WERI-Rb-1 (cell line): ENCODE measurements at places on chromosomes 3 and 15.

DNA sequence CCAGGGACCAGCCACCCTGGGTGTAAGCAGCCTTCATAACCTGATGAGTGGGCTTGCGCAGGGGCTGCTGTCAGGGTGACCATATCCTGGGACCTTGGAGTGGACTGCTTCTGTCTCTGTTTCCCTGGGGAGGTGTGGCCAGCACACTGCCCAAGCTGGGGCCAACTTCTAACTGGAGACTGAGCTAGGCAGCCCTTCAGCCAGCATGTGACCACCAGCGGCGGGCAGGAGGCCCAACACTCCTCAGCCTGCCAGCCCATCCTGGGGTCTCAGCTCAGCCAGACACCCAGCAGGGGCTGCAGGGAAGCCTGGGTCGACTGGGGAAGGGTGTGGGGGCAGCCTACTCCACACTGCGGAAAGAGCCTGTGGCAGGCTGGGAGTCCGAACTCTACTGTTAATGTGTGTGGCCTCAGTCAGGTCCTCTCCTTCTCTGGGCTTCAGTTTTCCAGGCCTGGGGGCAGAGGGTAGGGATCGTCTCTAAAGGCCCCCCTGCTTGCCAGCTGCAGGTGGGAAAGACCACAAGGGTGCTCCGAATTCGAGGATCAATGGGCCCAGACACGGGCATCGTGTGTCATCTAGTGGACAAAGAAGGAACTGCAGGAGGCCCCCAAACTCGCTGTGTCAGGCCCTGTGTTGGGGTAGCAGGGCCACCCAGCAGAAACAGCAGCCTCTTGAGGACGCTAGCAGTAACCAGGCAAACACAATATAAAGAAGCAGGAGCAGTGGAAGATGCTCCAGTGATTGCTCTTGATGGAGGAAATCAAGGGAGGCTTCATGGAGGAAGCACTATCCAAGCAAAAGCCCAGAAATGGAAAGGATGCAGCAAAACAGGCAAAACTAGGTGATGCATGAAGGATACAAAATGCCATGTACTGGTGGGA lies 2.0 kb upstream of the SEMA3G start:
- DNase-seq: peak; percentile 76

DNA sequence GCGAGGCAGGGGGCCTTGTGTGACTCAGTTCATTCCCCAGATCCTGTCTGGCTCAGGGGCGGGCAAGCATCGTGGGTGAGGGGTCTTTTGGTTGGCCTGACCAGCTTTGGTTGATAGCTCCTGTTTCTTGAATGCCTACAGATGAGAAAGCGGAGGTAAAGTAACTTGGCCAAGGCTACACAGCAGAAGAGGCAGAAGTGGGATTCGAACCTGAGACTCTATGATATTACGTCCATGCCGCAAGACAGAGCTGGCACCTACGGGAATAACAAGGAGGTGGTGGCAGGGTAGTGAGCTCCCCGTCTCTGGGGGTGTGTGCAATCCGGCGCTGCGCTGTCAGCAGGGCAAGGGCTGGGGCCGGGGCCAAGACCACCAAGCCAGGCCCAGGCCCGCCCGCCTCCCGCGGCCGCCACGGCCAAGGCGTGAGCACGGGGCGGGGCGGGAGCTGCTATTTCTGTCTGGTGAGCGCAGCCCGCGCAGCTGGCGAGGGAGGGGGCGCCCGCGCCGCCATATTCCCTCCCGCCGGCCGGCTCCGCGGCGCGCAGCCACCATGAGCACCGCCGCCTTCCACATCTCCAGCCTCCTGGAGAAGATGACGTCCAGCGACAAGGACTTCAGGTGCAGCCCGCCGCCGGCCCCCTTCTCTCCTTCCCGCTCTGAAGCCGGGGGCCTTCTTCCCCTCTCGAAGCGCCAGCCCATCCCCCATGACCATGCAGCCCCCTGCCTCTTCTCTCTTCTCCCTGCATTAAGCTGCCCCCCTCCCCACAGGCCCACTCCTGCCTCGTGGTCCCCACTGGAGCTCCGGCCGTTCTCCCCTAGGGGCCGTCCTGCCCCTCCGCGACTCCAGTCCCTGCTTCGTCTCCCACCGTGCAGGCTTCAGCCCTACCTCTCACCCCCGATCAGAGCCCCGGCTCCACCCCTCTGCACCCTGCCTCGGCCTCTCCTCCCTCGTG lies at the start of gene CAND2:
CAND2 (plus strand) TSS at position 510 of the 953 bp plus-strand sequence; CDS start at position 551, 41 bp downstream.
- DNase-seq: peak; percentile 66

DNA sequence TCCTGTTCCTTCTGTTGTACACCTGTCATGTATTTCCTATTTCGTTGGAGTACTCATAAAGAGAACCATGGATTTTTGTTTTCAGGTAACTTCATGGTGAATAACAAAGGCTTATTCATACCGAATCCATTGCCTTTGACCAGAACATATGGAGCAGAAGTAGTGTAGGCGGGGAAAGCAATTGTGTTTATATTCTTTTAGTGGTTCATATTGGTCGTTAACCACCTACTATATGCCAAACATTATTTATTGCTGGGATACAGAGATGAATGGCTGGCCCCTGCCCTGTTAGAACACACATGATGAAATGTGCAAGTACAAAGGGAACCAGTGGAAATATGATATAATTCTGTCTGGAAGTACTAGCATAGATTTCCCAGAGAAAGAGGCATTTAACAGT lies 9.8 kb downstream of the RPUSD2 start:
- no peak for DNase-seq

- DNase-seq: no peak
Observed at GRCh38 chr3:87855616-87856015, 203.2 kb downstream of the CGGBP1 start.

DNA sequence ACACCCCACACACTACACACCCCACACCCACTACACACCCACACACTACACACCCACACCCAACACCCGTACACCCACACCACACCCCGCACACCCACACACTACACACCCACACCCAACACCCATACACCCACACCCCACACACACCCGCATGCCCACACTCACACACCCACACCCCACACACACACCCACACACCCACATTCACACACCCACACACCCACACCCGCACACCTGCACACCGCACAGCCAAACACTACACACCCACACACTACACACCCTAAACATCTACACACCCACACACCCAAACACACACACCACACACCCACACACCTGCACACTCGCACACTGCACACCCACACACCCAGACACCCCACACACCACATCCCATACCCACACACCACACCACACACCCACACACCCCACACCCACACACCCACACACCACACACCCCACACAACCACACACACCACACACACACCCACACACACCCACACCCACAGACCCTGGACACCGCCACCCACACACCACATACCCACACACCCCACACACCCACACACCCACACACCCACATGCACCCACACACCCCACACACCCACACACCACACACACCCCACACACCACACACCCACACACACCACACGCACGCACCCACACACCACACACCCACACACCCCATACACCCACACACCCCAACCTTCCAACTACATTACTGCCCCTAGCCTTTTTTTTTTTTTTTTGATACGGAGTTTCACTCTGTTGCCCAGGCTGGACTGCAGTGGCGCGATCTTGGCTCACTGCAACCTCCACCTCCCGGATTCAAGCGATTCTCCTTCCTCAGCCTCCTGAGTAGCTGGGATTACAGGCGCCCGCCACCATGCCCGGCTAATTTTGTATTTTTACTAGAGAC lies 16.9 kb downstream of the CEP19 start:
- DNase-seq: no peak

GRCh38 chr3:9351709-9352126 lies 11.1 kb upstream of the THUMPD3 start:
- no peak for DNase-seq

DNA sequence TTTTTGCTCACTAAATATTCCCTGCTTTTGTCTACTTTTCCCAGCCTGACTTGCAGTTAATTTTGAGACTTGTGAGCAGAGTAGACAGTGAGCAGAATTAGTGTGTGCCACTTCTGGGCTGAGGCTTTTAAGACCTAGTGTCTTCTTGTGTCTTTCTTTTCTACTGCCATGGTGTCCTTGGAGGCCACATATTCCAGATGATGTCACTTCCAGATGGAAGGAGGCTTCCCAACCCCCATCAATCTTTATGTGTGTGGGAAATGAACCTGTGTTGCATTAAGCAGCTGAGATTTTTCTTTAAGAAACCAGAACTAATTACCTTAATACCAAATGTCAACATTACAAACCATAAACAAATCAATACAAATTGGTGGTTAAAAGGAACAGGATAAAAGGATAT lies 774.7 kb upstream of the ROBO1 start:
- DNase-seq: peak; percentile 33

DNA sequence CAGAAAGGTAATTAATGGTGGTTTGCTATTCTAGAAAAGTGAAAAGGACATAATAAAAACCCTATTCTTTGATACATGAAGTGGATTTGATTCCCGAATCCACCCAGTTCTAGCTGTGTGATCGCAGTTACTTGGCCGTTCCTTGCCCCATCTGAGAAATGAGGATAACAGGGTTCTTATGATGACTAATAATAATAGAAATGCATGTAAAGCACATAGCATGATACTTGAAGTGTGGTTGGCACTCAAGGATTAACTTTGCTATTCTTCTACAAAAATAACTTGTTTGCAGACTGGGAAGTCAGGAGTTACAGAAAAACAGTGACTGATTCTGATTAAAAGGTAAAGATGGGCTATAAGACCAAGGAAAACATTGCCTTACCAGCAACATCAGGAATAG lies 26.8 kb downstream of the PARL start:
- DNase-seq: no peak

- DNase-seq: no peak
Observed at GRCh38 chr3:144018776-144019175, 47.2 kb downstream of the DIPK2A start.

DNA sequence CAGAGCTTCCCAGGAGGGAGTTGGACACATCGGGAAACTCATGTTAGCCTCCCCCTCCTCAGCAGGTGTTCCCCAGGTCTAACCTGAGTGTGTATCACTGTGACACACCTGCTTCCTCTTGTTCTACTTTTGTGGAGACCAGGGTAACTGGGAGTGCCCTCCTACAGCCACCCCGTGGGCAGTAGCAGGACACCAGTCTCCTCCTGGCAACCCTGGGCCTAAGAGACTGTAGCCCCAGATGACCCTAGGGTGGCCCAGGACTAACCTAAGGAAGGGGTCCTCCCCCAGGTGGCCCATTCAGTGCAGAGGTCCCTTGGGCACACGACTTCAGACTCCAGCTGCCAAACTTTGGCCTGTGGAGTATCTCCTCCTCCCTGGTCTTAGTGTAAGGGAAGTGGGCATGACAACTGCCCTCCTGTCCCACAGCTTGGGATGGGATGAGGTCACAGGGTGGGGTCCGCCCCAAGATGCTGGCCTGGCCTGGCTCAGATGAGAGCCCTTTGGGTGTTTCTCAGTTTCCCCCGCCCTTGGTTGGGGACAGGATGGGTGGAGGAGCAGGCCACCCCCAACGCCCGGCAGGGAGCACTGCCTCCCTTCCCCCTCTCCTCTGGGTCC lies 4.8 kb downstream of the CSK start:
- no peak for DNase-seq

DNA sequence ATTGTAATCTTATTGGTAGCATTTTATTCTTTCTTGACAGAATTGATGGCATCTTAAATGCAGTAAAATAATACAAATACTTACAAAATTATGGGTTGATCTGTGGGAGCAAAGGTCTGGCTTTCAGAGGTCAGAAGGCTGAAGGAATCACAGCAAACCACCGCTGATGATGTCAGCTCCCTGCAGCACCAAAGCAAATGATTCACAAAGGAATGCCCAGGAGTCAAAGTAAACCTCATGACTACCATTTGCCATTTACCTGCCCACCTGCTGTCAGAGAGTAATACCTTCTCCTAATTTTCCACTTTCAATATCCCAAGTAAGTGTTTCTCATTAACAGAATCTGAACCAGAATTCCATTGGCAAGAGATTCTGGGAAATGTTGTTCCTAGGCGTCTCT lies 46.1 kb downstream of the CPA3 start:
- no peak for DNase-seq

- no peak for DNase-seq
Observed at GRCh38 chr15:65312400-65312916, 8.0 kb downstream of the RNU5B-1 start.

GRCh38 chr3:4411236-4411635 lies 55.8 kb downstream of the SUMF1 start:
- no peak for DNase-seq

- no peak for DNase-seq
Observed at GRCh38 chr3:43249405-43249804, 36.9 kb upstream of the SNRK start.

DNA sequence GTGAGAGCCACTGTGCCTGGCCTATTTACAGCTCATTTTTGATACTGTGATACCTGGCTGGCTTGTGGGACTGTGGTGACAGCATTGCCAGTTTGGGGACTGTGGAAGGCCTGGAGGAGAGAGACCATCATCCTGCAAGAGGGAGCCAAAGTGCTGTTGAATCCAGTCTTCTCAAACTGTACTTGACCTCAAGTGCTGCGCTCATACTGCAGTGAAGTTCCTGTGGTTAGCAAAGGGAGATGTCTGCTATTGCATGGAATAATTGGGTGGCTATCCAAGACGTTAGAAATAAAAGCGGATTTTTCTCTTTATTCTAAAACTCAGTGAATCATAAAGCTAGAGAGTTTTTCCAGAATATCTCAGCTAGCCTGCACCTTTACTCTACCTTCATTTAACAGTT lies 83.4 kb downstream of the CCK start:
- no peak for DNase-seq

DNA sequence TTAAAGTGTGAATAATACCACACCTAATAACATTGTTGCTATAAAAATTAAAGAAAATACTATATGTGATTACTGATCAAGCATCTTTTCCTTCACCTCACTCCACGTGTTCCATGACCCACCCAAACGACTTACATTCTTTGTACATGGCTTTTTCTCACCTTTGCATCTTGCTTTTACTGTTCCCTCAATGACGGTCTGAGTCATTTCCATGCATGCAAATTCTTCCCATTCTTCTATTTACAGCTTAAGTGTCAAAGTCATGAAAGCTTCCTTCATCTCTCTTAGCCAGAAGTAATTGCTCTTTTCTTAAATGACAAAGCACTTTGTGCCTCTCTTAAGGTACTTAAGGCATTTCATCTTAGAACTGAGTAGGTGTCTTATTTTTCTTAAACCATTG lies 64.0 kb downstream of the GREM1 start:
- DNase-seq: no peak
